Suppressor macrophage treated with lipopolysaccharide for 1 hour (primary cell): ENCODE measurements at places on chromosomes 3 and 15.

- no peak for DNase-seq
Observed at GRCh38 chr15:36373550-36373949, 205.9 kb upstream of the CDIN1 start.

DNA sequence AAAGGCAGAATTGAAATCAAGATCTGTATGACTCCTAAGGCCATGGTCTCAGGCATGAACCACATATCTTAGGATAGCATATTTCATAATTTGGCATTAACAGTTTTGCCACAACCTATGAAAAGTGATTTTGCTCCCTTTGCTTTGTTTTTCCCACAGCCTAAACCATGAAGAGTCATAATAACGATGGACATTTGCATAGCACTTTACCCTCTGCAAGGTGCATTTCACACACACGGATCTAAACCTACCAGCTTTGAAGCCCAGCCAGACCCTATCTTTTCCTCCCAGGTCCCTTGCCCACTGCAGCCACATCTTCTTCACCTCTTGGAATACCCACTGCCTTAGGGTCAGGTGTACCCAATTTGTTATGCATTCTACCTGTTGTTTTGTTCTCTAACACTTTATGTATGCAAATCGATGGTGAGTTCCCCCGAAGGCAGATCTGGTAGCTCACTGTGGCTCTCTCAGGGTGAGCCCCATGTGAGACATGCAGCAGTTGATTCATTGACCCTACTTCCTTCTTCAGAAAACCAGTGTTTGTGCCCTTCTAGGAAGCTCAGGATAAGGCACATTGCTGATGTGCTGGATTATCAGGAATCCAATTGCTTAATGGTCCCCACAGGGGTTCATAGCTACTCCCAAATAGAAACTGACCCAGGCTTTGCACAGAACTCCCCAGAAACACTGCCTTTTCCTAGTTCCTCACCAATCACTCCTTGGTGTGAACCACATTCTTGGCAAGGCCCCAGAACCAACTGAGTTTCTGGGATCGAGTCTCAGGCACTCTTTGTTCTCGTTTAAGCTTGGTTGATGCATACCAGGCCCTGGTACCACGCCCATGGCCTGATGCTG is 8.7 kb downstream of the ARHGAP31 start:
- DNase-seq, result peak; percentile 71

GRCh38 chr3:11140030-11140712 is 14.1 kb upstream of the HRH1 start:
- DNase-seq, result peak; percentile 69

DNA sequence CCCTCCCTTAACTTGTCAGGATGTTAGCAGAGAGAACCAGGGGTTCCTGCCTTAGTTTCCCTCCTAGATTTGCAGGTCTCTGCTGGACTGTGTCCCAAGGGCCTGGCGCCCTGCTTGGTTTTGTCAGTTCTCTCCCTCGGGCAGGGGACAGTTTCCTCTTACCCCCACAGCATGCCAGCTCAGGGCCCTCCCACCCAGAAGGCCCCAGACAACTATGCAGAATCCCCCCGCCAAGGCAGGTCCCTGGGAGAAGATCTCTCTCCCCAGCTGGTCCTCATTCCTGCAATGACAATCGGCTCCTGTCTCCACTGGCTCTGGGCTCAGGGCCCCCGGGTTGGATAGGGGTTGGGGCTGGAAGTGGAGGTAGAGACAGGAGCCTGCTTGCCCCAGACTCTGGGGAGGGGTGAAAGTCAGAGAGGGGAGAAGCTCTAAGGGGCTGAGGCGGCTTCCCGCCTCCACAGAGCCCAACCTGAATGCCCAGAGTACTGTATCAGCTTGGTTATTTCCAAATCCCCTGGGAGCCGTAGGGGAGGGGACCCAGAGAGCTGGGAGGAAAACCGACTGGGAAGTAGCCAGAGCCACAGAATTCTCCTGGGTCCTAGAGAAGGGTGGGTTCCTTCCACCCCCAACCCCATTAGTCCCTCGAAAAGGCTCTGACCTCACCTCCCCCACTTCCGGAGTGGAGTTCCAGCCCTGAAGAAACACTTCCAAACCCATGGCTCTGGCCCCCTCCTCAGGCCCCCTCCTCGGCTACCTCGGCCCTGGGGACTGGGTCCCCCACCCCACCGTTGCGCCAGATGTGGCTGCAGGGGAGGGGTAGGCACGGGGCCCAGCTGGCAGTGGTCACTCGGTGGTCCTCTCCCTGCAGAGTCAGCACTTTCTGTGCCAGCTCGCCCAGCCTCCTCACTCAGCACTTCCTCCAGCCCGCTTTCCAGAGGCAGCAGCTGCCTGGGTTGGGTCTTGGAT is 3.8 kb upstream of the LOXL1 start:
- no peak for DNase-seq

- DNase-seq, result peak; percentile 43
Observed at GRCh38 chr15:82663186-82663600, 16.0 kb upstream of the CPEB1 start.

DNA sequence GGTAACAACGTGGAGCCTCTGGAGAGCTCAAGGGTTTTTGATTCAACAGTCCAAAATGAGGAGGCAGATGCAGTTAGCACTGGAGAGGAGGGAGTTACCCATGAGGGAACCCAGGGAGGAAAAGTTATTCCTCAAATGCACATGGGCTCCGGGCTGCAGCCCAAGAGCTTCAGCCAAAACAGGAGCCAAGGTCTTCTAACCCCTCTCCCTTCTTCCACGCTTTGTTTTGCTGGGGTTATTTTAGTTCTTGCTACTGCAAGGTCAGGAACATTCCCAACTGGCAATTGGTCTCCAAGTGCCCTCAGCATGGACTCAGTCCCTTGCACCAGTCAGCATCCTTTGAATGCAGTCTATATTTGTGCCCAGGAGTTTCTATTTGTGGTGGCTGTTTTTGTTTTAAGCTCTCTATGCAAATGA is 90.0 kb downstream of the TGFBR2 start:
- no peak for DNase-seq

- no peak for DNase-seq
Observed at GRCh38 chr3:105195260-105195659, 171.4 kb upstream of the ALCAM start.

DNA sequence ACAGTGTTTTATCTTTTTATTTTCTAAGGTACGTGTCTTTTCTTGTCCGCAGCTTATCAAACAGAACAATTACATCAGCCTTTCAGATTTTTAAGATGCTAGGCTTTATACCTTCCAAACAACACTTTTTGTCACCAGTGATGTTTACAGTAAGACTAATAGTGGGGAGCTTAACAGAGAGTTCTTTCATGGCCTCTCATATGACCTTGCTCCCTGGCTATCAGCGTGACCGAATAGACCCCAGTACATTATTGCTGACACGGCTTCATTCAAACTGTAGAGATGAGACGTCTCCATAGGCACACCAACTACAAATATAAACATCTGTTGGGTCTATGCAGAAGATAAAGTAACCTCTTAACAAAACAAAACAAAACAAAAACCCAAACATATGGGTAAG is 477.6 kb upstream of the KCNMB2 start:
- DNase-seq, result no peak

DNA sequence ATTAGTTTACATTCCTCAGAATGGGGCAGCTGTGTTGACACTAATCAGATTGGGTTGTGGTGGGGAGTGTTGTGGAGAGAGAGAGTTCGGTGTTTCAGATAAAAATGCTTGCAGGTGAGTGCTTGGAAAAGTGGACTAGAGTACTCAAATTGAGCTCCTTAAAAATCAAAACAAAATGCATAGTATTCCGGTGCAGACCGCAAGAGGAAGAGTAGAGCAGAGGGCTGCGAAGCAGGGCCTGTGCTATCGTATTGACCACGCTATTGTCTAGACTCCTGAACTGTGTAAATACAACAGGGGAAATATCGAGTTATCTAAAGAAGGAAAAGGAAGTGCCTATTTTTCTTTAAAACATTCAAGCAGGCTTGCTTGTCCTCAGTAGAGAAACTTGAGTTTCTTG is 159.5 kb downstream of the TP63 start:
- DNase-seq, result no peak

GRCh38 chr3:27713078-27713423 is 9.1 kb downstream of the EOMES start:
- no peak for DNase-seq

GRCh38 chr15:56613811-56614210 is 119.5 kb downstream of the ZNF280D start:
- DNase-seq, result no peak

GRCh38 chr3:59367150-59367549 is 317.3 kb upstream of the CFAP20DC start:
- no peak for DNase-seq

GRCh38 chr3:14121859-14122258 is 2.8 kb downstream of the CHCHD4 start:
- DNase-seq, result no peak

DNA sequence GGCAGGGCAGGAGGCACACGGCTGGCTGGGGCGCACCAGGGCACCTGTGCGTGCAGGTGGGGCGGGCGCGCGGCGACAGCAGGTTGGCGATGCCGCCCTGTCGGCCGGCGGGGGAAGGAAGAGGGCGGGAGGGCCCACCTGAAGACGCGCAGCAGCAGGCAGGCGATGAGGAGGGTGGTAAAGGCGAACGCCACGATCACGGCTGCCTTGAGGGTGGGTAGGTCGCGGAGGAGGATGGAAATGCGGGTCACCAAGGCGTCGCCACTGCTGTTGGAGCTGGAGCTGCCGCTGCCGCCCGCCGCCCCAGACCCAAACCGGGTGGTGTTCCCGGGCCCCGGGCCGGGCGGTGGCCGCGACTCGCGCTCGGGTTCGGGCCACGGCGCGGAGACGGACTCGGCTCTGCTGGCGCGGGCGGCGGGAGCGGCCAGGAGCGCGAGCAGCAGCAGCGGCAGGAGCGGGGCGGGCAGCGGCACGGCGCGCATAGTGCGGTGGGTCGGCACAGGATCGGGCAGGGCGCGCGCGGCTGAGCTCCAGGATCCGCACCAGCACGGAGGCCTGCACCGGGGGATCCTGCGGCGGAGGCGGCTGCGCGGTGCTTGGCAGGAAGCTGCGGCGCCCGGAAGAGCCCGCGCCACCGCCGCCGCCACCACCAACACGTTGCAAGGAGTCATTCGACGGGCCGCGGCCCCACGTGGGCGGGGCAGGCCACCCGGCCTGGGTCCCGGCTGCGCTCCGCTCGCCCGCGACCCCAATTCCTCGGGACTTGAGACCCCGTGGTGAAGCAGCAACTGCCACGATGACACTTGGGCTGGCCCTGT is at the start of gene FAM174B:
Gene FAM174B, minus strand, starts transcription at position 598 of the 818 bp plus-strand sequence.
- DNase-seq, result peak; percentile 28

- no peak for DNase-seq
Observed at GRCh38 chr3:114490829-114491228, 197.0 kb downstream of the TIGIT start.

- no peak for DNase-seq
Observed at GRCh38 chr3:42120866-42121265, 29.7 kb downstream of the TRAK1 start.

DNA sequence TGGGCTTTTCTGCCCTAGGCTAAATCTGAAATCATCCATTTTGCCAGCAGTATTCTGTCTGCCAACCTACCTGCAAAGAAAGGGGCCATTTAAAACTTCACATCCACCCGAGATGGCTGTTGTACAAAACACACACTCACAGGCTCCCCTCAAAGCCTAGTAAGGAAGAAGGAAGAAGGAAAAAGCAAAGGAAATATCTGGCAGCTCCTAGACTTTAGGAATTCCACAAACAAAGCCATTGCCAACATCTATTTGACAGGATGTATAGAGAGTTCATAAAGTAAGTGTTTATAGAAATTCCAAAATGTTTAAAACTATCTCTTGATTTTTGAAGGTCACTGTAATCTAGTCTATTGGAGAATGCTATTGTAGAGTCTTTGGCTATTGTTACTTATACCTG is 91.9 kb upstream of the THBS1 start:
- DNase-seq, result no peak

DNA sequence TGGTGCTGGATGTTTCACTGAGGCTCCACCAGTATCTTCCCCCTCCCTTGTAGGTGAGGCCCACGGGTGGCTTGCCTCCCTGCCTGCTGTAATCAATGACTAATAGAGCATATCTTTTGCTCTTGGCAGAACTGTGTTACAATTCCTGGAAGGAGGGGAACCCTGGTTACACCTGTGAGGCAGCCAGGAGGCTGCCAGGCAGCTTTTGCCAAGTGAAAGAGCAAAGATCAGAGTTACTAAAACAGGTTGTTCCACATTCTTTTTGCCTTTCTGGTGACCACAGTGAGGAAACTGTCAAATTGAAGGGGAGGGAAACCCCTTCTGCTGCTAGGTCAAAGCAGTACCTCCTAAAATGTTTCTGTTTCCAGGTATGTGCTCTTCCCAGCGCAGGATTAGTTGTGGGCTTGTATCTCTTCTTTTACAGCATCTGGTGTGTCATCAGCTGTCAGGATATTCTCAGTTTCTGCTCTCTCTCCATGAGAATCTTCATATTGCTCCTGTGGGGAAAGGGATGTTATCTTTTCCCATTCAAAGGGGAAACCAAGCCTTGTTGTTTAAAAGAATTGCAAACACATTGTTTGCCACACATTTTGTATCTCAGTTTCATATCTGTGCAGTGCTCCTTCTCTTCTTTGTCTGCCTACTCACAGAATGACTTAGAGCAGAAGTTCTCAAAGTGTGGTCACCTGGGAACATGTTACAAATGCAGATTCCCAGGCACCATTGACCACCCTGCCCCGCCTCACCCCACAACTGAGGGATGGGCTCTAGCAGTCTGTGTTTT is 137.4 kb upstream of the UMPS start:
- no peak for DNase-seq

DNA sequence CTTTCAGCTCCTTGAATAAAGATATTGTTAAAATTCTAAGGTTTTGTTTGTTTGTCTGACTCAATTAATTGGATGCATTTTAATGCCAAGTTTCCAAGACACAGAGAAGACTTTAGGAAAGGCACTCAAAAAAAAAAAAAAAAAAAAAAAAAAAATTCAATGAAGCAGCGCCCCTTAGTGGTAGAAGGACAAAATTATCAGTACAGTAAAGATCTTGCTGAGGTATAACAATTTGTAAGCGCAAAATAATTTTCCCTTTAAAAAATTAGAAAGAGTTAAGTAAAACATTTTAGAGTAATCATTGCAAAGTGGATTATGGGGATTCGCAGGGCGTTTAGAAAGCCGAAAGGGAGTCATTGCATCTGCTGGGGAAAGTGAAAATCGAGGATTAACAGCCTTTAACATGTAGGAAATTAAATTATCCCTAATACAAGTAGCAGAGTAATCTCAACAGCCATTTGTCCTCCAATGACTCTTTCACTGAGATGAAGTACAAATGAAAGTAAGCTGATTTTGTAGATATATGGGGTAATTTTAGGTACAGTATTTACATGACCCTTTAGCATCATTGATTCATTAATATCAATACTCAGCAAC is 5.8 kb upstream of the DIS3L start:
- DNase-seq, result peak; percentile 60

GRCh38 chr3:32175607-32176197 is 62.8 kb upstream of the CMTM8 start:
- peak; percentile 83 for DNase-seq
